Osteocyte (in vitro differentiated cells): ENCODE measurements at places on chromosomes 6 and 20. TPM values are rescaled to one million over a fixed set of nuclear protein-coding genes. Genes with fewer than 3 reads are reported as not detected.

The TFAP2B gene
- total RNA-seq = 26.4 and 27.5 TPM in 2 replicates

The GGTLC1 gene
- not detected in 2 replicates for total RNA-seq

The HACE1 gene
- 29.9 and 33.9 TPM in 2 replicates for total RNA-seq

The CLVS2 gene
- total RNA-seq = not detected in 2 replicates

The PDYN gene
- total RNA-seq = not detected in 2 replicates

The CRISP3 gene
- total RNA-seq = not detected in 2 replicates

DNA sequence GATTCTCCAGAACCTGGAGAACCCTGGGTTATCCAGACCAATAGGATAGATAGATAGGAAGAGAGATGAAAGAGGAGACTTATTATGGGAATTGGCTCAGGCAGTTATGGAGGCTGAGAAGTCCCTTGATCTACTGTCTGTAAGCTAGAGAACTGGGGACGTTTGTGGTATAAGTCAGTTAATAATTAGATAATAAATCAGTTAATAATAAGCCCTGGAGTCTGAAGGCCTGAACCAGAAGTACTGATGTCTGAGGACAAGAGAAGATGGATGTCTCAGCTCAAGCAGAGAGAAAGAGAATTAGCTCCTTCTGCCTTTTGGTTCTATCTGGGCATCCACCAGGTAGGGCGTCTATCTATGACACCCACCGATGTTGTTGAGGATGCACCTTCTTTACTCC is 72.9 kb upstream of the SLC22A23 start:
- H3K27me3 ChIP-seq = no peaks in the 10 kb centered on the region
- H3K4me1 ChIP-seq = peaks cover 3% of the 10 kb centered on the region
- DNase-seq = no peak
- no peak overlapping the region for H3K27ac ChIP-seq
- no peaks in the 10 kb centered on the region for H3K36me3 ChIP-seq
- no peak overlapping the region for H3K4me3 ChIP-seq

GRCh38 chr20:35907017-35907701 is 47.1 kb downstream of the SCAND1 start:
- H3K4me1 ChIP-seq = peaks cover 7% of the 10 kb centered on the region
- peaks cover 16% of the 10 kb centered on the region for H3K36me3 ChIP-seq
- H3K4me3 ChIP-seq = no peak overlapping the region
- H3K27me3 ChIP-seq = no peaks in the 10 kb centered on the region

DNA sequence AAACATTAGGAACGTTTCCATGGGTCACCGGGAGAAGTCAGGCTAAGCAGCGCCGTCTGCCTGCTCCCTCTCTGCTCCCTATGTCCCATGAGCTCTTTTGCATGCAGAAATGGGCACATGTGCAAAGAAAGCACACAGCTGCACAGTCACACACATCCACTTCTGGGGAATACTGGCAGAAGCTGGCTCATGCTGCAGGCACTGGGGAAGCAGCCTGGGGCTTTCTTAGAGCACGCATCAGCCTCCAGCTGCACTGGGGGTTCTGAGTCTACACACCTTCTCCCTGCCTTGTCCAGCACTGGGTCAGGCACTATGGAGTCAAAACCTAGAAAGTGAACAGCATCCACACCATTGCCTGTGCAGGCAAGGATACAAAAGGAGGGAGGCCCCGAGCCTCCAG is 76.1 kb upstream of the FOXQ1 start:
- H3K4me1 ChIP-seq = no peaks in the 10 kb centered on the region
- no peaks in the 10 kb centered on the region for H3K36me3 ChIP-seq
- H3K27me3 ChIP-seq = no peaks in the 10 kb centered on the region
- no peak overlapping the region for H3K4me3 ChIP-seq
- DNase-seq = no peak

DNA sequence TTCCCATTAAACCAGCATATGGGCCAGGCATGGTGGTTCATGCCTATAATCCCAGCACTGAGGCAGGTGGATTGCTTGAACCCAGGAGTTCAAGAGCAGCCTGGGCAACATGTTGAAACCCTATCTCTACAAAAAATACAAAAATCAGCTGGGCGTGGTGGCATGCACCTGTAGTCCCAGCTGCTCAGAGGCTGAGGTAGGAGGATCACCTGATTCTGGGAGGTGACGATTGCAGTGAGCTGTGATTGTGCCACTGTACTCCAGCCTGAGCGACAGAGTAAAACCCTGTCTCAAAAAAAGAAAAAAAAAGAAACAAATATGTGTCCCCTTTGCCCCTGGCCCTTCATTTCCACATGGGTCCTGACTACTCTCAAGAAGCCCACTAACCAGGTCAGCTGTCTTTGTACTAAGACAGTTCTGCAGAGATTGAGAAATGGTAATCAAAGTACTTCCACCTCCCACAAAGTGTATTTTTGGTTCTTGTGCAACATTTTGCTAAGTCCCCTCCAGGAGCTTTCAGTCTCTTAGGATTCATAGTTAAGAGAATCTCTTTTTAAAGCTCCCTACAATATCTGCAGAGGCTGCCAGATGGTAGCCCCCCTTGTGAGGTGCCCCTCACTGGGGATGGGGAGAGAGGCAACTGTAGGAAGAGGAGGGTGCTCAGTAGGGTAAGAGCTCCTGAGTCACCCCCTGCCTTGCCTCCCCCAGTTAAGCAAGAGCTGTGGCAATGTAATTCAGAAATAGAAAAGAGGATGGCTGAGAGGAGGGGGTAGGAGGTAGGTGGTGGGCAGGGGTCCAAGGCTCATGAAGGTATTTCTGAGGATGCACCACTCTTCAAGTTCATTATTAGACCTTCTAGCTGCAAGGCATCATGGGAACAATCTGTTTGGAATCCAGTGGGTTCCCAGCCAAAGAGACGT is 16.5 kb upstream of the WFDC2 start:
- peaks cover 43% of the 10 kb centered on the region for H3K27me3 ChIP-seq
- no peaks in the 10 kb centered on the region for H3K4me1 ChIP-seq
- H3K36me3 ChIP-seq = no peaks in the 10 kb centered on the region
- no peak overlapping the region for H3K4me3 ChIP-seq
- DNase-seq = no peak

- H3K27me3 ChIP-seq = peaks cover 8% of the 10 kb centered on the region
- peaks cover 2% of the 10 kb centered on the region for H3K36me3 ChIP-seq
- H3K27ac ChIP-seq = no peak overlapping the region
- no peak overlapping the region for H3K4me3 ChIP-seq
These were observed 11.7 kb downstream of the MMP24 start for GRCh38 chr20:35238170-35238569.
